ENCODE measurements at places on chromosomes 16 and 17.

GRCh38 chr17:80512233-80512632 lies 32.4 kb upstream of the RPTOR start:
- no peak for DNase-seq

DNA sequence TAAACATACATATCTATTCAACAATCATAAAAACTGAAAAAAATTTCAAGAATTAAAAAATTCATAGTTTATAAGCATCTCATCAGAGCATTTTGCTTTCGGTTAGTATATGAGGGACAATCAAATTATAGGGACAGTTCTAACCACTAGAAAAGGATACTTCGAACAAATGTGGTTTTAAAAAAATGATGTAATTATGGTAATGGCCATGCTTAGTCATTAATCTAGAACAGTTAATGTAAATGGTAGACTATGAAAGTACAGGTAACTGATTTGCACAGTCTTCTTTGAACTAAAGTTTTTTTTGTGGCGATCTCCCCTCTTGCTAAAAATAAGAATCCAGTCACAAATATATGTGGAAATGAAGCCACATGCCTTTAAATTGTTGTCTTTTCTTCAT lies 63.5 kb upstream of the PHOSPHO1 start:
- no peak for DNase-seq

DNA sequence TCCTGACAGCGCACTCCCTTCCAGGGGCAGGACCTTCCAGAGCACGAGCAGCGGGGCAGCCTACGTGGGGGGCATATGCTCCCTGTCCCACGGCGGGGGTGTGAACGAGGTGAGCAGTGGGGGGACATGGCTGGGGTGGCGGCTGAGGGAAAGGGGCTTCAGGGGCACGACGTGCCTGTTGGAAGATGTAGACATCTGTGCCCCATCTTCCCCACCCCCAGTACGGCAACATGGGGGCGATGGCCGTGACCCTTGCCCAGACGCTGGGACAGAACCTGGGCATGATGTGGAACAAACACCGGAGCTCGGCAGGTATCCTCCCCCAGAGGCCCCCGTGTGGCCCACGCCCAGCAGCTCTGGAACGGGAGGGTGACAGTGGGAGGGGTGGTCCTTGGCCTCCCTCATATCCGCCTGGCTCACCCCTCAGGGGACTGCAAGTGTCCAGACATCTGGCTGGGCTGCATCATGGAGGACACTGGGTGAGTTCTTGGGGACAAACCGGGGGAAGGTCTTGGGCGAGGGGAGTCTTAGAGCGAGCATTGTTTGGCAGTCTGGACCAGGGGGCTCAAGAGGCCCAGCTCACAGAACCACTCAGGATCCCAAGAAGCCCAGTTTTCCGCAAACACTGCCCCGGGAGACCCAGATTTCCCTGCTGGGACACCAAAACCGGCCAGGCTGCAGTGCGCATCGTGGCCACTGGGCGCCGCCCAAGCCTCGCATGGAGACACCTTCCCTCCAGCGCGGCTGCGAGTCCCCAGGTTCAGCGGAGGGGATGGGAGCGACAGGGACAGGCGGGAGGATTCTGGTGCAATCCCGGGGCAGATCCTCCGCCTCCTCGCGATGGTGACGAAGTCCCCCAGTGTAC lies 15.7 kb downstream of the ADAM11 start:
- DNase-seq = peak; percentile 91

- peak; percentile 76 for DNase-seq
These were observed 155.7 kb downstream of the SOCS1 start for GRCh38 chr16:11100239-11100750.

- no peak for DNase-seq
These were observed 132.9 kb upstream of the XYLT1 start for GRCh38 chr16:17603626-17604025.

GRCh38 chr16:50152351-50152806 lies 727 bp upstream of the TENT4B start:
- DNase-seq = no peak

DNA sequence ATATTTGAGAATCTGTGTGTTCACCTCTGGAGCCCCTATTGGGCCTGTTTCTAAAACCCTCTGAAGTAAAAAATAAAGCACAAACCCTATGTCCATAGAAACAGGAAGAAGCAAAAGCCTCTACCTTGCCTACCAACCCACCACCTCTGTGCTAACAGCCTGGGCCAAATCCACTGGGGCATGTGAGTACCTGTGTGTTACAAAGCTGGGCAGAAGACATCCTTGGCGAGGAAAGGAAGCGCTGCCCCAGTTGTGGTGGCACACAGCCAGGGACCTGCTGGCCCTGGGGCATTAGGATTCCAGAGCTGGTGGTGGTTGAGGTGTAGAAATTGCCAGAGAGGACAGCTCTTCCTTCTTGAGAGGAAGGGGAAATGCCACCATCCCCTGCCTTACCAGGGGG lies 30.0 kb downstream of the MYO18A start:
- DNase-seq = no peak

GRCh38 chr16:23145186-23145585 lies 4.1 kb downstream of the USP31 start:
- DNase-seq = no peak

- no peak for DNase-seq
These were observed 47.6 kb downstream of the GOSR1 start for GRCh38 chr17:30524847-30525246.

GRCh38 chr17:2056206-2057174 lies 1.6 kb downstream of the HIC1 start:
- no peak for DNase-seq

Data from K562 (cell line).